Activated naive CD4-positive, alpha-beta T cell treated with Interleukin-2 at 50 U/mL for 16 hours (primary cell): ENCODE measurements at places on chromosomes 7 and 10.

GRCh38 chr7:69928621-69929020, 330.3 kb downstream of the AUTS2 start:
- no peak for DNase-seq

DNA sequence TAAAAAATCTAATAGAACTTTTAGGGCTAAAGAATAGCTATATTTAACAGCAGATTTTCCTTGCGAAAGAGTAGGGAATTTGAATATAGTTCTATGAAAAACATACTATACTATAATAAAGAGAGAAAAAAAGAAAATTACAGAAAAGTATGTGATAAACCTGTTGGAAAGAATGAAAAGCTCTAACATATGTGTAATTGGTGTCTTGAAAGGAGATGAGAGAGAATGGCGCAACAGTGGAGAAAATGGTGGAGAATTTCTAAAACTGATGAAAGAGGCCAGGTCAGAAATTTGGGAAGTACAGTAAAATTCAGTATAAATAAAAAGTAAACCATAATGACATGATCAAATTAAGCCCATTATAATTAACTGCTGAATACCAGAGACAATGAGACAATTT, 20.8 kb upstream of the CACNA2D1 start:
- DNase-seq: no peak

DNA sequence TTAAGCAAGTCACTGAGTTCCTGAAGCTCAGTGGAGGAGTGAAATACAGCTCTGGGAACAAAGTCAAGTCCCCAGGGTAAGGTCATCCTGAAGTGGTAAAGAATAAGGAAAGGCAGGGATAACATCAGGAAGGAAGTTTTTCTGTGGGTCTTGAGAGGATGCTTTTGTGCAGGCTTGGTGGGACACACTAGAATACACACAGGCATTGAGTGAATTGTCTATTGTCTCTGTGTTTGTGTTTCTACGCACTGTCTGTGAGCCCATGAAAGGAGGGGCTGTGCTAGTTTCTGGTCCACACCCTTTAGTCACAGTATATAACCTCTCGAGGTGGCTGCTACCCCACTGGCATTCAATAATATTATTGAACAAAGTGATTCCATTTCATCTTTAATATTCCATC, 95.8 kb upstream of the ABCB5 start:
- no peak for DNase-seq

- no peak for DNase-seq
Measured at GRCh38 chr7:92751902-92752901, 84.2 kb downstream of the CDK6 start.

GRCh38 chr10:21525367-21526187, at the start of gene SKIDA1:
TSS of gene SKIDA1 (minus strand) at chr10:21525682. CDS start at chr10:21517822, 7,860 bp downstream.
- peak; percentile 70 for DNase-seq

DNA sequence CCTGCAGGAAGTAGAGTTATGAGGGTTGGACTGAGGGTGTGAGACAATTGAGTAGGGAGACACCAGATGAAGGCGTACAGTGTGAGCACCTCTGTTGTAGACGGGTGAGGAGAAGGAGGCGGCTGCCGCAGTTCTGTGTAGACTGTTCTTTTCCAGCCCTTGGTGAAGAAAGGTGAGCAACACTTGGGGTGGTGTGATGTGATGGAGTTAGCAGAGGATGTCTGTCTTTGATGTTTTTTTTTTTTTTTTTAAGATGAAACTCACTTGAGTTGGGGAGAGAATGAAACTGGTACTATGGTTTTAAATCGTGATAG, 42.8 kb upstream of the RNF216 start:
- peak; percentile 58 for DNase-seq

DNA sequence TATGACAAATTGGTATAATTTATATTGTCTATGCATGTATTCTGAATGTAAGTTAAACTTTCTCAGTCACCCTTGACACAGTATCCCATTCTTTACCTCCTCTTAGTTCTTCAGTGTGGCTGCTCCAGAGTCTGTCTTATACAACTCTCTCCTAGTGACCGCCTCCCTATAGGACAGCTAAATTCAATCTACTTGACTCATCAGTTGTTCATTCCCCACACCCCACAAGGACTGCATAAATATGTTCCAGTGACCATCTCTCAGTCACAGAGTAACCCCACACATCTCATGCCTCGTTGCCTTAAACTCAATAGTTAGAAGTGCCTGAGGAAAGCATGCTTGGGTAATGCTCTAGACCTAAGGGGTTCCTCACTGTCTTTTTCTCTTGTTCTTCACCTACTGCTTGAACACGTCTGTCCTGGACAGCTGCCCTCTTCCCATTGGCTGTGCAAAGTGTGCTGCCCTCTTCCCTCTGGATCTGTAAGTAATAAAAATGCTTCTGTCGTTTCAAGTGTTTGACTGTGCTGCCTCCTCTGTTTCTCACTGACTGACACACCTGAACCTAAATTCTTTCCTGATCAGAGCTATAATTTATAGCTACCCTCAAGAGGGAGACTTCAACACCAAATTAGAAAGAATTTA, 494.6 kb upstream of the GRM3 start:
- DNase-seq: no peak

GRCh38 chr7:99368750-99369389, 5.7 kb upstream of the ARPC1B start:
- no peak for DNase-seq

GRCh38 chr10:80535671-80536360, 1.9 kb upstream of the SH2D4B start:
- peak; percentile 72 for DNase-seq

- no peak for DNase-seq
Measured at GRCh38 chr10:97514344-97514743, 15.6 kb downstream of the UBTD1 start.

DNA sequence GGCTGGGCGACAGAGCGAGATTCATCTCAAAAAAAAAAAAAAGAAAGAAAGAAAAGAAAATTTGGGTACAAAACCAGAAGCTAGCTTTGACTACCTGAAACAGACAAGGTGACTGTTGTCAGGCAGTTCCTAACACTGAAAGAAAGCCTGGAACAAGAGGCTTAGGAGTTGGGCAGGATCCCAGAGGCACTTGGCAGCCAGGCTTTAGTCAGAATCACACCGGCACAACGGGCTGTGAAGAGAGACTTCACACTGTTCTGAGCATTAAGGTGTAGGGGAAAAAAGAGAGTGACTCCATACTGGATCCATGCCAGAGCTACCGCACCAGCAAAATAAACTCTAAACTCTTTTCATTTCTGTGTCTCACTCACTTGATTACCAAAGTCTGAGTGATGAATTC, 130.8 kb downstream of the ZNF467 start:
- DNase-seq: no peak

GRCh38 chr10:70588255-70588654, 14.3 kb downstream of the PRF1 start:
- no peak for DNase-seq

DNA sequence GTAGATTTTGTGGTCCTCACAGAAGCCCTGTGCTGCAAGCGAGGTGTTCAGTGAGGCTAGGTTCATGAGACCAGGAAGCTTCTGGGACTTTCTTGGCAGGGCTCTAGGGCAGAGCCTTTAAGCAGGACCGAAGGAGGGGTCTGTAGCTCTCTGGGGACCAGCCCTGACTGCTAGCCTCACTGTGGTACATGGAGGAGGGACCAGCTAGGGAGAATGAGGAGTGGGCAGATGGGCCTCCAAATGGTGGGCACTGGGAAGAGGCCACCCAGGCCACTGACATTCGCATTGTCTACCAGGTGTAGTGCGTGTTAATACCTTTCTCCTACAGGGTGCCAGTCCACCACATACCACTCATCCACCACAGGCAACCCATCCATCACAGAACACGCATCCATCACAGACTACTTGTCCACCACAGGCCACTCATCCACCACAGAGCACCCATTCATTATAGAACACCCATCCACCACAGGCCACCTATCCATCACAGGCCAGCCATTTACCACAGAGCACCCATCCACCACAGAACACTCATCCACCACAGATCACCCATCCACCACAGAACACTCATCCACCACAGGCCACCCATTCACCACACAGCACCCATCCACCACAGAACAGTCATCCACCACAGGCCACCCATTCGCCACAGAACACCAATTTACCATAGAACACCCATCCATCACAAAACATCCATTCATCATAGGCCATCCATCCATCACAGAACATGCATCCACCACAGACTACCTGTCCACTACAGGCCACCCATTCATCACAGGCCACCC, 31.6 kb upstream of the ZNF488 start:
- no peak for DNase-seq

DNA sequence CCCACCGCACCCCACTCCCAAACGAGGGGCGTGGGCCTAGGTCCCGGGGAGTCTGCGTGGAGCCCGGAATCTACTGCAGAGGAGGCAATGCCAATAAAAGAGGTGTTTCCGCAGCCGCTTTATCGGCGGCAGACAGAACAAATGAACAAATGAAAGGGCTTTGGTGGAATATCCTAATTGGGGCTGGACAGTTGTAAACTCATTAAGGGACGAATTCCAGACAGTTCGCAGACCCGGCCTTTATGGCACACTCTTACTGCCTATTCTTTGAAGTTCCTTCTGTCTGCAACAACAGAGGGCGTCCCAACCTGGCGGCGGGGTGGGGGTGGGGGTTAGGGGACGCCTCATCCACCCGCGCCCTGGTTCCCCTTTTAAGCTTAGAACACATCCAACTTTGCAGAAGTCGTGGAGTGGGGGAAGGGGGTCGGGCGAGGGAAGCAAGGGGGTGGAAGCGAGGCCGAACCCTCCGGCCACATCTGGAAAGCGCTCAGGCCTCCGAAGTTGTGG, 4.1 kb downstream of the HOXA9 start:
- DNase-seq: no peak

DNA sequence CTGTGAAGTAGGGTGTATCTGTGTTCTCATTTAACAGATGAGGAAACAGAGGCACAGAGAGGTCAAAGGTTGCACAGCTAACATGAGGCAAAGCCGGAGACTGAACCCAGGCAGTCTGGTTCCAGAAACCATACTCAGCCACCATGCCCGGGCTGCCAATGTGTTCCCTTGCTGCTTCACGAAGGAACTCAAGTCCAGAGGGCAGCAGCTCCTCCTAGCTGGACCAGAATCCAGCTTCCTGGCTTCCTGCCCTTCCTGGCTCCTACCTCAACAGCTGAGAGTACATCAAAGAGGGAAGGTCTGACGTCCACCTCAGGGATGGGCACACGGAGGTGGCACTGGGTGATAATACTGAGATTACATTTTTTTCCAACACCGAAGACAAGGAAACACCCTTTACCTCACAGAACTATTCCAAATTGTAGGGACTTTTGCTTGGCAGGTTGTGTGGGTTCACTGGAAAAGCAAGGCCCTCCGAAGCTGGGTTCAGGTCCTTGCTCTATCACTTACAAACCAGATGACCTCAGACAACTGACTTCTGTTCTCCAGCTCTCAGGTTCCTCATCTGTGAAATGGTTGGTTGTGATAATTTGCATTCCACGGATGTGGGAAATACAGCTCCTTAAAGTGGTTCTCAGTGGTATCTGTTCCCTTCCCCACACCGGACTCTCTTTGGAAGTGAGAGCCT, 154.1 kb upstream of the ZMIZ1 start:
- DNase-seq: no peak

DNA sequence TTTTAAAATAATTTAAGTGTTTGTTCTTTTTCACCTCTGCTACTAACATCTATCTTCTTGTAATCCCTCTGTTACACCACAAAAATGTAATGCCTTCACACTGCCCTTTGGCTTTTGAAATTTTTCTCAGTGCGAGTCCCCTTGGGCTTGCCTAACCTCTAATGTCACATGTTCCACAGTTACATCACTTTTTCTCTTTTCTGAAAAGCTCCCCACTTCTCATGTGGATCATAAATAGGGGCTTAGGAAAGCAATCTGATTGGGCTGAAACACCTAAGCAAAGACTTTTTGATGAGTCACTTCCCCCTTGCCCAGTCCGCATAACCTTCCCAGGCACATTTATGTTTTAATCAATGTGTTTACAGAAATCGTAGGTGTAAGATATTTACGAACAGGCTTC, 288.2 kb downstream of the IPMK start:
- DNase-seq: no peak

- no peak for DNase-seq
Measured at GRCh38 chr10:118167056-118167700, 120.4 kb upstream of the RAB11FIP2 start.

DNA sequence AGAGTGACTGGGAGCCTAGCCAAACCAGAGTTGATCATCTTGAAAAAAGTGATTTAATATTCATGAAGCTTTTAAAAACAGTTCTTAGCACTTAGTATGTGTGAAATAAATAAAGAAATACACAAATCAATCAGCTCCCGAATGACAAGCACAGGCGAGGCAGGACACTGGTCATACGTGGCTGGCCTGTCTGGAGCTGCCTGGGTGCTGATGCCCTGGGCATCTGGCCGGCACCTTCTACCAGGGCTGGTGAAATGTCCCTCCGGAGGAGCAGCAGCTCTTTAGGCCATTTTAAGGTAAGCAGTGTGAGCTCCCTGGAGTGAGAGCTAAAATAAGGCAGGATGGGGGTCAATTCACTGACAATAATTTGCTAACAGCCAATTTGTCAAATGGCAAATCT, 23.7 kb downstream of the IL15RA start:
- no peak for DNase-seq

- DNase-seq: peak; percentile 87
Measured at GRCh38 chr7:107169120-107170050, 582 bp downstream of the HBP1 start.

DNA sequence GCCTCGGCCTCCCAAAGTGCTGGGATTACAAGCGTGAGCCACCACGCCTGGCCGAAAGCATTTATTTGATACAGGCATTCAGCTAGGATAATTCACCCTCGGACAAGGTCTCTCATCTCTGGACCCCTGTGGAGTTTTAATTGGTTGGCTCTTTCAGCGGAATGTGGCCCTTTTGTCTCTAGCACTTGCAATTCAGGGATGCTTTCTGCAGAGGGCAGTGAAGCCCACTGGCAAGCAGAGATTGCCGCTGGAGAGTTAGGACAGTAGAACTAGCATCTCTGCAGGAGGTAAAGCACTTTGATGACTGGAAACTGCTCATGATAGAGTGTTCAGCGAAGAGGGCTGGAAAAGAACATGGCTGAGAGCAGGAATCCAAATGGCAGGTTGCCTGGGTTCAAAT, 62.0 kb downstream of the SUFU start:
- no peak for DNase-seq

DNA sequence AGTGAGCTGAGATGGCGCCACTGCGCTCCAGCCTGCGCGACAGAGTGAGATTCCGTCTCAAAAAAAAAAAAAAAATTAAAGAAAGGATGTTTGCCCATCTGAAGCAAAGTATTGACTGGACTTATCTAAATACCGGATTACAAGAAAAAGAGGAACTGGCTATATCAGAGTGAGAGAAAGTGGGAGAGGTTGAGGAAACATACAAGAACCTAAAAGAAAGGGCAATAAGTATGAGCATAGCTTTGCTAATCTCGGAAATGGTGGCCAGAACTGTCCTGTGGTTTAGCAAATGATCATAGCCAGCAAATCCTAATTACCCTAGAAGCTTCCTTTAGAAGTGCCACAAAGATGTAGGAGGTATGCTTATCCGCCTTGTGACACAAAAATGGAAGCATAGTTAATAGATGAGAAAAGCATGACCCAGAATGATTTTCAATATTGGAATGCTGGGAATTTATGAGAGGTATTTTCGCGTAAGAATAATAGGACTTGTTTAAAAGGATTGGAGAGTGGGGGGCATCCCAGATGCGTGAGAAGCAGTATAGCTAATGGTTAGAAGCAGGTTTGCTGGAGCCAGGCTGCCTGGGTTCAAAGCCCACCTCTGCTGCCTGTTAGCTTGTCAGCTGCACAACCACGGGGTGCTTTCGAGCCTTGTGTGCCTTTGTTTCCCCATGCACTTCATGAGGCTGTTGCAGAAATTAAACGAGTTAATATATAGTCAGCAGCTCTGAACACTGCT, 1.2 kb upstream of the GTPBP4 start:
- DNase-seq: no peak

- DNase-seq: no peak
Measured at GRCh38 chr10:132433671-132434340, 36.8 kb downstream of the PWWP2B start.

GRCh38 chr10:95547791-95548435, 13.3 kb downstream of the SORBS1 start:
- DNase-seq: no peak
